HAP-1 (cell line): ENCODE measurements at places on chromosomes 12 and 14.

GRCh38 chr12:33514893-33515292, 75.3 kb upstream of the SYT10 start:
- no peak for DNase-seq

DNA sequence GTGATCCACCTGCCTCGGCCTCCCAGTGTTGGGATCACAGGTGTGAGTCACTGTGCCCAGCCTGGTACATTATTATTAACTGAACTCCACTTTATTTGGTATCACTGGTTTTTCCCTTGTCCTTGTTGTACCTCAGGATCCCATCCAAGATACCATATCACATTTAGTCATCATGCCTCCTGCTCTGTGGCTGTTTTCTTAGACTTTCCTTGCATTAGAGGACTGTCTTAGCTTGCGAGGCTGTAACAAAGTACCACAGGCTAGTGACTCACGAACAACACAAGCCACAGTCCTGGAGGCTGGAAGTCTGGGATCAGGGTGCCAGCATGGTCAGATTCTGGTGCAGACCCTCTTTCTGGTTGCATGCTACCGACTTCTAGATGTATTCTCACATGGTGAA, 12.2 kb downstream of the KLC1 start:
- DNase-seq = no peak

DNA sequence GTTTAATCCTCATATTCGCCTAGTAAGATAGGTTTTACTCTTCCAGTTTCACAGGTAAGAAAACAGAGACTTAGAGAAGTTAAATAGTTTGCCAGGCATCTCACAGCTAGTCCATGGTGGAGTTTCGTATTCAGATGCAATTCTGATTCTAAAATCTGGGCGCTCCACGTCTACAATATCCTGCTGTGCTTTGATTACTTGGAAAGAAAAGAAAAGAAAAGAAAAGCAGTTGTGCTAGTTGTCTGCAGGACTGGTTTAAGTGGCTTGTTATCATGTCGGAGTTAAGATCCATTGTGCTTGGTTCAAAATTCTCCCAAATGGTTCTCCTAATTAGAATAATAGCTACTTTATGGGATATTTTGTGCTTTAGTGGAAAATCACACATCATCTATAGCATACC, 18.6 kb downstream of the AKAP3 start:
- no peak for DNase-seq

DNA sequence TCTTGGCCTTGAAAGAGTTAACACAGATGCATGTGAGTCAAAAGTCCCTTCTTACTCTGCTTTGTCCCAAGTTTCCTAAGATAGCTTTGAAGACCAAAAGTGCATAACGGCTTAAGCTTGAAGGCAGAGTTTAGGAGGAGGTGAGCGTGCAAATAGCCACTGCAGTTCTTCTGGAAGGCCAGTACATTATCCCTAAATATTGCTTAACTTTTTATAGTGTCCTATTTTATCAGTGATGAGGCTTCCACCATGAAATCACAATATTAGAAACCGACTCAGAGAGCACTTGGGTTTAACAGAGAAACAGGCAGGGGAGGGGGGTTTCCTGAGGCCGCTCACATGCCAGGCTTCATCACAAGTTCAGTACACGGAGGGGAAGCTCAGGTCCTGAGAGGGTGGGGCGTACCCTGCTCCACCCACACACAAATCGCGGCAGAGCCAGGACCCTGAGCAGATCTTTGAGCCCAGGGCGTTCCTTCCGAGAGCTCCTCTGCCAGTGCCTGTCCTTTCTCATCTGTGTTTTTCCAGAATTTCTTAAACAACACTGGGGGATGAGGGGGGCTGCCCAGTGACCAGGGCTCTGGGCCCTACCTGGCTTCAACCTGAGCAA, 26.8 kb upstream of the BDKRB2 start:
- no peak for DNase-seq

GRCh38 chr12:43306066-43306465, 245.9 kb downstream of the ADAMTS20 start:
- no peak for DNase-seq

- no peak for DNase-seq
These were observed 26.4 kb downstream of the ACTN1 start for GRCh38 chr14:68952531-68953195.
